ENCODE measurements at places on chromosomes 6 and 20. TPM values are rescaled to one million over a fixed set of nuclear protein-coding genes. Genes with fewer than 3 reads are reported as not detected.

- peaks cover 97% of the 10 kb centered on the region for H3K27me3 ChIP-seq
- no peaks in the 10 kb centered on the region for H3K36me3 ChIP-seq
- peak overlapping the region; percentile 39 for H3K4me3 ChIP-seq
- H3K4me1 ChIP-seq, result peaks cover 17% of the 10 kb centered on the region
These were observed 38.1 kb upstream of the HLA-E start for GRCh38 chr6:30450909-30451841.

DNA sequence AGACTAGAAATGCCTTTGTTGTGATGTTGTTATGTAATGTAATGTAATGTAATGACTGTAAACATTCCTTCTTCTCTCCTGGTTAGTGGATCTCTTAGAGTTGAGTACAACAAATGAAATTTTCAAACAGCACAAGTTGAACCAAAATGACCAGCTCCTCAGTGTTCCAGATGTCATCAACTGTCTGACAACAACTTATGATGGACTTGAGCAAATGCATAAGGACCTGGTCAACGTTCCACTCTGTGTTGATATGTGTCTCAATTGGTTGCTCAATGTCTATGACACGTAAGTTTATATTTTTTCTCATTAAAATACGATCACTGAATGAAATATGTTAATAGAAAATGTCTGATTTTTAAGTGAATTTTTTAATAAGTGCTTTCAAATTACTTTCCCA, 496.7 kb downstream of the UTRN start:
- H3K4me3 ChIP-seq, result no peak overlapping the region
- H3K27me3 ChIP-seq, result no peaks in the 10 kb centered on the region
- H3K27ac ChIP-seq, result no peak overlapping the region
- peaks cover 30% of the 10 kb centered on the region for H3K36me3 ChIP-seq

Gene GSTA1
- not detected for total RNA-seq

GRCh38 chr20:61454053-61454452, 202.0 kb downstream of the CDH4 start:
- H3K27me3 ChIP-seq, result peaks cover 77% of the 10 kb centered on the region
- no peaks in the 10 kb centered on the region for H3K36me3 ChIP-seq
- DNase-seq, result no peak
- H3K4me1 ChIP-seq, result no peaks in the 10 kb centered on the region
- no peak overlapping the region for H3K27ac ChIP-seq

- peaks cover 85% of the 10 kb centered on the region for H3K4me1 ChIP-seq
- DNase-seq, result no peak
- no peaks in the 10 kb centered on the region for H3K27me3 ChIP-seq
- H3K4me3 ChIP-seq, result peak overlapping the region; percentile 77
These were observed 1.3 kb downstream of the PLCG1 start for GRCh38 chr20:41138475-41139226.

GRCh38 chr6:53727748-53728147, 62.2 kb upstream of the KLHL31 start:
- peaks cover 7% of the 10 kb centered on the region for H3K27me3 ChIP-seq
- no peaks in the 10 kb centered on the region for H3K4me1 ChIP-seq
- DNase-seq, result no peak
- no peak overlapping the region for H3K4me3 ChIP-seq

DNA sequence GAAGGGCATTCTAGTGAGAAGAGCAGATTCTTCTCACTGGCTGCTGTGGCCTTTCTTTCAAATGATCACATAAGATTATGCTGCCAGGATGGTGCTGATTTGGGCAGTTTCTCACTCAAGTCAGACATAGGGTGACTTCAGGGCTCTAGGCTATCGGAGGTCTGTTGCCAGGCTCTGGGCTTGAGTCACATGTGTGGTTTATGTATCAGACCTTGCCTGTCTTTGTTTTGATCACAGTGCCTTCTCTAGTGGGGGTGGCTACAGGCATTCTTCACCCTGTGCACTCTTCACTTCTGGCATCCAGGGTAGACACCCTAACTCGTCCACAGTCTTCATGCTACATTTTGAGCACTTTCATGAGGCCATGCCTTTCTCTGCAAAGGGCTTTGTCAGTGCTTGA, 823.7 kb upstream of the MAN1A1 start:
- H3K27me3 ChIP-seq, result no peaks in the 10 kb centered on the region
- no peak overlapping the region for H3K4me3 ChIP-seq
- no peaks in the 10 kb centered on the region for H3K4me1 ChIP-seq

Gene MMP24
- total RNA-seq, result 0.25 TPM

DNA sequence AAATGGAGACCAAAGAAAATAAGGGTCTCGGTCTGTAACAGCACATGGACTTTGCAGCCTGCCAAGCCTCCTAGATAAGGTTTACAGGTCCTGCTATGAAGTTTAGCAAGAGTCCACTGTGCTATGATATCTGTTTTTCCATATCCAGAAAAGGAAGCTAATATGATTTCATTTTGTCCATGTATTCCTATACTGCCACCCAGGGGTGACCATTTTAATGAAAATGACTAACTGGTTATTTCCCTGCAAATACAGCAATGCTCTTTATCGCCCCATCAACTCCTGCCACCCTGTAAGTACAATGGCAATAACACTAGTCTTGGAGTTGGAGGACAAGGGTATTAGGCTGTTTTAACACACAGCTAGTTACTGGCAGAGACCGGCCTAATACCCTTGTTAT, 115.2 kb upstream of the GLP1R start:
- peaks cover 27% of the 10 kb centered on the region for H3K27me3 ChIP-seq
- H3K4me1 ChIP-seq, result no peaks in the 10 kb centered on the region
- H3K27ac ChIP-seq, result no peak overlapping the region
- no peak for DNase-seq
- H3K4me3 ChIP-seq, result no peak overlapping the region

DNA sequence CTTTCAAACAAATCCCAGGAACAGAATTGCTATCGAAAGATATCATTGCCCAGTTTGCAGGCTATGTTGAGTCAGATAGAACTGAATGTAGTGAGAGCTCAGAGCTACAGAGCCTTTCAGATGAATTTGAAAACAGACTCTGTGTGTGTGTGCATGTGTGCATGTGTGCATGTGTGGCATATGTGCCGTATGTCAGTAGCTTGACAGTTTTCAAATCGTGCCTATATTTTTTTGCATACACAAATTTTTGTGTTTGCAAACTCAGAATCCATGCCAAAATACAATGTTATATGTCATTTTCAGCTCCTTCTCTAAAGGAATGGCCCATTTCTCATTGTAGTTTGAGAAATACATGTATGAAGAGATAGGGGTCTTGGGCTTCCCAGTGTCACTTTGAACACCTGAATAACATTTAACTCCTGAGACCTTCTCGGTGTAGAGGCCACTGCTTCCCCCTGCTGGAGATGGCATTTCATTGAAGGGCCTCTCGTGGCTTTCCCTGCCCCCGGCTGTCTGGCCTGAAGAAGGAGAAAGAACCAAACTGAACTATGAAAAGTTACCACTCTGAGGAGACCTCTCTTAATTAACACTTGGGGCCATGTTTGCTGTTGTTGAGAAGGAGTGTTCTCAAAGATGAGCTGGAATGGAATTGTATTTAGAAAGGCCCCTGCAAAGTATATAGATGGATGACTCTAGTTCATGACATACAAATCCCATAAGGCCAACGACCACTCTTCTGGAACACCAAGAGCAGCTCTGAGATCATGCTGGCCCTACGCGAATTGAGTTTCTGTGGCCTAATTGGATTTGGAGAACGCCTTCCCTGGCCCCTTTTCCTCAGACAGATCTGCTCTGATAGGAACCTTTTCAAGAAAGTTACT, 58.7 kb downstream of the VAPB start:
- DNase-seq, result no peak
- peaks cover 10% of the 10 kb centered on the region for H3K4me1 ChIP-seq
- peaks cover 46% of the 10 kb centered on the region for H3K36me3 ChIP-seq
- H3K4me3 ChIP-seq, result no peak overlapping the region

Gene UBE2C
- 0.91 TPM for total RNA-seq

Gene ZKSCAN3
- 4.1 TPM for total RNA-seq

Gene SLC22A23
- 7.0 TPM for total RNA-seq

- H3K27ac ChIP-seq, result no peak overlapping the region
- no peak overlapping the region for H3K4me3 ChIP-seq
- no peaks in the 10 kb centered on the region for H3K36me3 ChIP-seq
- peaks cover 9% of the 10 kb centered on the region for H3K4me1 ChIP-seq
These were observed 292.5 kb upstream of the SGK1 start for GRCh38 chr6:134610411-134610810.

DNA sequence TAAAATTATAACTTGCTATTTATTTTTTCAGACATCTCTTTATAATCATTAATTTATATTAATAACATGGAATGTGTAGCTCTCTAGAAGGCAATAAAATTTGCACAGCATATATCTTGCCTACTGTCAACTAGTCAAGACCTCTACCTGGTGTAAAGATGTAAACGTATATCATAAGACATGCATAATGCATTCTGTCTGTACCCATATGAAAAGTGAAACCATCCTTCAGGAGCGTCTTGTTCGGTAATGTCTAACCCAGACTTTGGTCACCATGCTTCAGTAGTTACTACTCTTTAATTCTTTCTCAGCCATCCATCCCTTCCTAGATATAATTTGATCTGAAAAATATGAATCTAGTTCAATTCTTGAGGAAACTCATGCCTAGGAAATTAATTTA, 21.0 kb downstream of the CEP43 start:
- H3K4me1 ChIP-seq, result no peaks in the 10 kb centered on the region
- H3K4me3 ChIP-seq, result no peak overlapping the region
- H3K27ac ChIP-seq, result no peak overlapping the region
- no peaks in the 10 kb centered on the region for H3K27me3 ChIP-seq

- H3K27me3 ChIP-seq, result no peaks in the 10 kb centered on the region
- H3K36me3 ChIP-seq, result peaks cover 7% of the 10 kb centered on the region
- no peaks in the 10 kb centered on the region for H3K4me1 ChIP-seq
- no peak overlapping the region for H3K27ac ChIP-seq
- DNase-seq, result no peak
- no peak overlapping the region for H3K4me3 ChIP-seq
These were observed 114.2 kb downstream of the COL12A1 start for GRCh38 chr6:75091467-75092190.

- H3K4me3 ChIP-seq, result no peak overlapping the region
- H3K27ac ChIP-seq, result no peak overlapping the region
- DNase-seq, result no peak
- no peaks in the 10 kb centered on the region for H3K4me1 ChIP-seq
- H3K36me3 ChIP-seq, result no peaks in the 10 kb centered on the region
These were observed 32.7 kb upstream of the SNAP25 start for GRCh38 chr20:10185741-10186558.

Gene FAM217A
- total RNA-seq, result not detected

DNA sequence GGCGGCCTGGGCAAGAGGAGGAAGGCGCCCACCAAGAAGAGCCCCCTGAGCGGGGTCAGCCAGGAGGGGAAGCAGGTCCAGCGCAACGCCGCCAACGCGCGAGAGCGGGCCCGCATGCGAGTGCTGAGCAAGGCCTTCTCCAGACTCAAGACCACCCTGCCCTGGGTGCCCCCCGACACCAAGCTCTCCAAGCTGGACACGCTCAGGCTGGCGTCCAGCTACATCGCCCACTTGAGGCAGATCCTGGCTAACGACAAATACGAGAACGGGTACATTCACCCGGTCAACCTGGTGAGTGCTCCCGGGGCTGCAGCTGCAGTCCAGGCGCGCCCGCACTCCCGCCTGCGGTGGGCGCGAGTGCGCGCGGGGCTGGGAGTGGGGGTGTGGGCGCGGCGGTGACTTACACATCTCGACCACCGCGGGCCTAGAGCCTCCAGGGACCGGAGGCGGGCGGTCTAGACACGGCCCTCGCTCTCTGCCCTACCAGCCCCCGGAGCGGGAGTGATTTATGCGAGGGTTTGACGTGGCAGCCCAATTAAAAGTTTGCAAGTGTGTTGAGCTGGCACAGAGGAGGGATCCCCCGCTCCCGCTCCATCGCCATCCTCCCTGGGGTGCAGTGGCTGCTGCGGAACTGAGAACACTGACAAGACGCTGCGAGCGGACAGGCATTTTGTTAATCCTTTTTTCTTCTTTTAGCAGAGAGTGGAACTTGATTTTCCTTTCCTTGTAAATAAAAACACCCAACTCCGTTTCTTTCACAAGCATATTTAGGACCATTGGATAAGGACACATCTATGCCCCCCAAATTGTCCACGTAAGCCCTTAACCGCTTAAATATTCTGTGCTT, 867 bp downstream of the TCF21 start:
- H3K27me3 ChIP-seq, result peaks cover 99% of the 10 kb centered on the region
- no peaks in the 10 kb centered on the region for H3K36me3 ChIP-seq
- H3K4me3 ChIP-seq, result peak overlapping the region; percentile 69
- DNase-seq, result peak; percentile 36
- H3K4me1 ChIP-seq, result peaks cover 35% of the 10 kb centered on the region
- peak overlapping the region; percentile 85 for H3K27ac ChIP-seq

- no peaks in the 10 kb centered on the region for H3K4me1 ChIP-seq
- no peaks in the 10 kb centered on the region for H3K27me3 ChIP-seq
- no peaks in the 10 kb centered on the region for H3K36me3 ChIP-seq
- DNase-seq, result no peak
These were observed 37.3 kb downstream of the ZNF217 start for GRCh38 chr20:53556267-53556897.

- DNase-seq, result no peak
- H3K27me3 ChIP-seq, result peaks cover 100% of the 10 kb centered on the region
- no peak overlapping the region for H3K4me3 ChIP-seq
- H3K27ac ChIP-seq, result no peak overlapping the region
These were observed 18.5 kb downstream of the POM121L2 start for GRCh38 chr6:27293436-27294098.

DNA sequence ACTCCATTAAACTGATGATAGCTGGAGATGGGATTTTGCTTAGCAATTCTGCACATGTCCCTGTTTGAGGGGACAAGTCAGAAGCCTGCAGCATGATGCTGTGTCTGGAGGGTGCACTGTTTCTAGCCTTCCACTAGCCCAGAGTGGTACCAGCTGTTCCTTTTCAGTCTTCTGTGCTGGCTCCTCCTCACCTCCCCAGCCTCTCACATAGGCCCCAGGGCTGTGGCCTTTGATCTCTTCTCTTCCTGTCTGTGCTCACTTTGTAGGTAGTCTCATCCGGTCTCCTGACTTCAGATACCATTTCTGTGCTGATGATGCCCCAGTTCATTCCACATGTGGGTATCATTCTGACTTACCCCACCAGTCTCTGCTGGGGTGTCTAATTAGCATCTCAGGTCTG, 126.3 kb downstream of the HIVEP1 start:
- DNase-seq, result no peak
- peaks cover 30% of the 10 kb centered on the region for H3K36me3 ChIP-seq

Gene IL20RA
- total RNA-seq, result 10.1 TPM

- H3K4me1 ChIP-seq, result peaks cover 25% of the 10 kb centered on the region
- no peak for DNase-seq
- H3K27me3 ChIP-seq, result no peaks in the 10 kb centered on the region
- no peak overlapping the region for H3K4me3 ChIP-seq
- H3K27ac ChIP-seq, result no peak overlapping the region
These were observed 56.4 kb upstream of the NAA20 start for GRCh38 chr20:19960745-19961144.
